ENCODE measurements at places on chromosomes 6 and 20. TPM values are rescaled to one million over a fixed set of nuclear protein-coding genes. Genes with fewer than 3 reads are reported as not detected.

KHDRBS2 gene
- not detected for total RNA-seq

SLC18B1 gene
- 23.1 TPM for total RNA-seq

ZNF334 gene
- total RNA-seq = 1.7 TPM

BEND3 gene
- total RNA-seq = 6.8 TPM

TRAPPC3L gene
- not detected for total RNA-seq

SLX4IP gene
- total RNA-seq = 2.8 TPM

COL12A1 gene
- 44.6 TPM for total RNA-seq

TRIM10 gene
- total RNA-seq = under 0.01 TPM

KCNK15 gene
- total RNA-seq = 4.6 TPM

LCA5 gene
- total RNA-seq = 8.3 TPM

AGPAT1 gene
- total RNA-seq = 30.8 TPM

PABPC1L gene
- 3.8 TPM for total RNA-seq

ZBTB12 gene
- total RNA-seq = 0.69 TPM

DUSP15 gene
- total RNA-seq = not detected

ITPA gene
- total RNA-seq = 24.6 TPM

TRIM15 gene
- not detected for total RNA-seq

PBOV1 gene
- not detected for total RNA-seq

CD164 gene
- 248 TPM for total RNA-seq

MAVS gene
- total RNA-seq = 18.9 TPM

CALHM6 gene
- 3.1 TPM for total RNA-seq

SEMG1 gene
- total RNA-seq = not detected

MUC21 gene
- total RNA-seq = not detected

MEP1A gene
- not detected for total RNA-seq

HIVEP2 gene
- 17.0 TPM for total RNA-seq

GRM1 gene
- not detected for total RNA-seq

REPS1 gene
- total RNA-seq = 29.3 TPM

NOTCH4 gene
- 0.52 TPM for total RNA-seq

PPIL1 gene
- 29.6 TPM for total RNA-seq

CHRNA4 gene
- not detected for total RNA-seq

C6orf15 gene
- total RNA-seq = 1.4 TPM

BACH2 gene
- total RNA-seq = 0.52 TPM

MYMX gene
- not detected for total RNA-seq

CLDN20 gene
- not detected for total RNA-seq

EBF4 gene
- 2.6 TPM for total RNA-seq

THEMIS gene
- total RNA-seq = not detected

GTSF1L gene
- not detected for total RNA-seq

MYBL2 gene
- 14.2 TPM for total RNA-seq

IYD gene
- 0.30 TPM for total RNA-seq

ME1 gene
- 45.3 TPM for total RNA-seq

POU3F2 gene
- not detected for total RNA-seq

ELOVL4 gene
- 1.4 TPM for total RNA-seq

EYA4 gene
- total RNA-seq = 0.17 TPM

CRISP3 gene
- total RNA-seq = not detected

NKX2-2 gene
- not detected for total RNA-seq

SYNDIG1 gene
- total RNA-seq = not detected

ETV7 gene
- 0.87 TPM for total RNA-seq

CTAGE9 gene
- total RNA-seq = not detected

TPX2 gene
- total RNA-seq = 7.2 TPM

TTLL9 gene
- total RNA-seq = not detected

B3GALT4 gene
- total RNA-seq = 5.9 TPM

TINAG gene
- total RNA-seq = 16.5 TPM

FAM83C gene
- not detected for total RNA-seq
